ENCODE measurements at places on chromosomes 7 and 10.

DNA sequence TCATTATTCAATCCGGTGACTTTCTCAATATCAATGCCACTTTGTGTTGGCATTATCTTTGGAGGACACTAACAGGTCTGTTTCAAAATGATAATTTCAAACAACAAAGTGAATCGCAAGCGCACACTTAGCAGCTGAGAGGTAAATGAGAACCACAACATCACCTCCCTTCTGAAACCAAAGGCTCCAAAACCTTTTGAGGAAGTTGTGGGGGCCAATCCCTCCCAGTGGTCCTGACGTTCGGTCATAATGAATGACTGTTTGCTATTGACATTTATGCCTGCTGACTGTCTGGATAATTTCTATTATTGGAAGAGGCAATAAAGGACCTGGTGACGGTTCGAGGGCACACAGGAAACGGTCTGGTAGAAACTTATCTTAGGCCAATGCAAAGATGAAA, 1.8 kb downstream of the ADARB2 start:
- DNase-seq, result no peak

- DNase-seq, result no peak
Measured at GRCh38 chr10:122018491-122018890, 29.5 kb downstream of the TACC2 start.

DNA sequence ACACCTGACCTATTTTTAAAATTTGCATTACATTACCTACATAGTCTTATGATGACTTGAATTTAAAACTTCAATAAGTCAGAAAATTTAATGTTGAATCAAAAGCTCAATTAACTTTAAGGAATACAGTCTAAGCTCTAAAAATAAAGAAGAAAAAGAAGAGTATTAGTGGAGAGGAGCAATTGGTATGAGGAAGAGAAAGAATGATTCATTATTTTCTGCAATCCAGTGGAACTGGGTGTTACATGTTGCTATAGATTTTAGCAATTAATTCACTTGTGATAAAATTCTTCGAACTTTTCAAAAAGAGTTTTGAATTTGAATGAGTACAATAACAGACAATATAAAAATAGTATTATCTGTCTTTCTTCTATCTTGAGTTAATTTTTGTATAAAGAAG, 158.9 kb upstream of the POT1 start:
- no peak for DNase-seq

DNA sequence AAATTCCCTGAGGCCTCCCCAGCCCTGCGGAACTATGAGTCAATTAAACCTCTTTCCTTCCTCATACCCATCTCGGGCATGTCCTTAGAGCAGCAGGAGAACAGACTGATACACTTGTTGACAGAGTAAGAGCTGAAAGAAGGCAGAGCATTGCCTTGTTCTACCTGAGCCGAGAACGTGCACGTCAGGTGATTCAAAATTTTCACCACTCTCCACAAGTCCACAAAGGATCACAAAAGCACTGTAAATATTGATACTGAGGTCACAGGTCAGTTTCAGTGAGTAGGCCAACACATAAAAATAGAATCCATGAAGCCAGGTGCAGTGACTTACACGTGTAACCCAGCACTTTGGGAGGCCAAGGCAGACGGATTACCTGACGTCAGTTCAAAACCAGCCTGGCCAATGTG, 27.8 kb downstream of the DCLRE1C start:
- no peak for DNase-seq

DNA sequence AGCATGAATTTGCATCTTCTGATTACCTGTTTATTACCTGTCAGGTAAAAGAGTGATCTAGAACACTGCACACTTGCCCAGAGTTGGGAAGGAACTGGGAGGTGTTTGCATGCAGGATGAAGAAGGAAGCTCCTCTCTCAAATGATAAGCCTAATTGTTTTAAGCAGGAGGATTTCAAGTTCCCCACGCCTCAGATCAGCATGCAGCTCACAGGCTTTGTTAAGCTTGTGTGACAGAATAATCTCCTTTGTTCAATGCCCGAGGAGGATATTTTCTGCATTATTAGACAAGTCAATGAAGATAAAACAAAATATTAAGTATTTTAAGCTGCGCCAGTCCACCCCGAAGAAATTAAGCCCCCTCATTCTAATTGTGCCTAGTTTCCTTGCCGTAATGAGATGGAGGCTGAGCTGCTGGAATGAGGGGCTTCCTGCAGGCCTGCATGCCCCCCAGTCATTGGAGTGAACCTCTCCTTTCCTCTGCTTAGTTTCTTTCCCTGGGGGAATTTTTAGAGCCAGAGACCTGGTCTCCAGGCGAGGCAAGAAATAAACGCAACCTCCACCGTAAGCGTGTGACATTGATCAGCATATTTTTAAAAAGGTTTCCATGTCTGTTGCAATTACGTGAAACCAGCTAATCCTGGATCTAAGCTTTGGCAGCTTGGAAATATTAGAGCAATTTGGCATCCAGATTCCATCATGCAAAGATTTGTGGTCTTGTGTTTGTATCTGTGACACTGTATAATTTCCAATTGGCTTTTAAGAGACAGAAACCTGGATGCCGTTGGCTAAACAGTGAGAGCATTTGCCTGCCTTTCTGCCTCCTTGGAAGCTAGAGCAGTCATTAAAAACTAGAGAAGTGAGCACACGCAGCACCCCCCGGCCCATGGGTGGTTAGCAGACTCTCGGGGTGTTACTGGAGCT, 376.0 kb downstream of the GALNT17 start:
- DNase-seq, result no peak
